Right renal cortex interstitium (tissue), 3 donors: ENCODE measurements at places on chromosomes 16 and 17. TPM values are rescaled to one million over a fixed set of nuclear protein-coding genes. Genes with fewer than 3 reads are reported as not detected.

DNA sequence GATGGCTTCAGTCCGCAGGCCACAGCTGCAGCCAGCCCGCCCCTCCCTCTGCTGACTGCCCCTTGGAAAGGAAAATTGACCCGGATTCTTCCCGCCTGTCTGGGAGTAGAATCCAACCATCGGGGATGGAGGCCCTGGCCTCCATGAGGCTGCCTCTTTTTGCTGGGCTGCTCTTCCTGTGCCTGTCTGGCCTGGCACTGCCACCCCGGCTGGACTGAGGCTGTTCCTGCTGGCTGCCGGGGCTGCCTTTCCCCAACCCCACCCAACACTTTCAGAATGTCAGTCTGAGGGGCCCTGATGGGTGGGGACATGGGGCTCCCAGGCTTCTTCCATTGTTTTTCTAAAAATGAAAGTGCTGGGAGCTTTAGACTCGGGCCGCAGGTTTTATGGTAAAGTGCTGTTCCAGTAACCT, 7.3 kb downstream of the BAHCC1 start:
- DNase-seq: no peak

NUPR1 gene
- polyA plus RNA-seq: 8.1 TPM

DNA sequence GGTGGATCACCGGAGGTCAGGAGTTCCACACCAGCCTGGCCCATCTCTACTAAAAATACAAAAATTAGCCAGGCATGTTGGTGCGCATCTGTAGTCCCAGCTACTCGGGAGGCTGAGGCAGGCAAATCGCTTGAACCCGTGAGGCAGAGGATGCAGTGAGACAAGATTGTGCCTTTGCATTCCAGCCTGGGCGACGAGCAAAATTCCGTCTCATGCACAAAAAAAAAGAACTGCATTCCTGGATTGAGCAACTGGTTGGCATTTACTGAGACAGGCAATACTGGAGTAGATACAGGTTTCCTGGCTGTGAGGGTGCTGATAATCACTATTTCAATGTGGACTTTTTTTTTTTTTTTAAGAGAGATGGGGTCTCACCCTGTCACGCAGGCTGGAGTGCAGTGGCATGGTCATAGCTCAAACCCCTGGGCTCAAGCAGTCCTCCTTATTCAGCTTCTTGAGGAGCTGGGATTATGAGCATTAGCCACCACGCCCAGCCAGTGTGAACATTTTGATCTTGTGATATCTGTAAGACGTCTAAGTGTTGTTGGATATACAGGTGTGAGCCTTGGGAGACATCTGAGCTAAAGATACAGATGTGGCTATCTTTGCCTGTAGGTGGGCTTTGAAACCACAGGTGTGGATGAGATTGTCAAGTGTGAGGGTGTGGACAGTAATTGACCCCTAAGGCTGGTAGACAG, 5.8 kb downstream of the CYB5D2 start:
- DNase-seq: no peak

BTBD17 gene
- 0.21 TPM for polyA plus RNA-seq

DNA sequence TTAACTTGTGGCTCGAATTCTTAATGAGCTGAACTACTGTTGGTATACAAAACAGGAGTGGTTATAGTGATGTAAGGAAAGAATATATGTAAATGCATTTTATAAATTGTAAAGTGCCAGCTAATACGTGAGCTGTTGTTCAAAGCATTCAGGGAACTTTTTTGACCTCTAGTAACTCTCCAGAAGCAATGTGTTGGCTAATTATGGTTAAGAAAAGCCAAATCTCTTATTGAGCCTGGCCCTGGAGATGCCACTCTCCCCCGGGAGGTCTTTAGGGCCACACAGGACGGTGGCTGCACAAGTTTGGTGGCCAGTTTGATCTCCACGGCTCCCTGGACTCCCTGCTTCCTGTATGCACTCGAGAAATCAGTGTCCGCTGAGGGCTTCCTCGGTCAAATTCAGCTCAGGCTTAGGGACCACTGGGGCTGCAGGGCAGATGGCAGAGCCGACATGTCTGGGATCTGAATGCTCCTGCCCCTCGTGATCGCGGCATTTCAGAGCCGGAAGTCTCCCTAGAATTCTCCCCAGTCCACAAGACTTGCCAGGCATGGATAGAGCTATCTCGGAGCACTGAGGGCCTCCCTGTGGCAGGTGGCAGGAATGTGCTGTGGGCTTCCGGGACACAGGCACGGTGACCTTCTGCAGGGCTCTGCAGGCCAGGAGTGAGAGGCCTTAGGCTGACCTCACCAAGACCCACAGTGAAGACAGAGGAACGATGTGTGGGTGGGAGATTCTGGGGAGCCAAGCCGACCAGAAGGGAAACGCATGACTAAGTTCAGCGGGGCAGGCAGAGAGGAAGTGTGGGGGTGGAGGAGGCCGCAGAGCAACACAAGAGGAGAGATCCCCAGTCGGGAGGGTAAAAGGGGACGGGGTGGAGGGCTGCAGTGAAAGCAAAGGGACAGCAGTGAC, 18.6 kb upstream of the PITPNM3 start:
- no peak for DNase-seq

GPR179 gene
- 0.03 TPM for polyA plus RNA-seq
